Ovary (tissue), 10 donors: ENCODE measurements at places on chromosomes 16 and 17. TPM values are rescaled to one million over a fixed set of nuclear protein-coding genes. Genes with fewer than 3 reads are reported as not detected.

DNA sequence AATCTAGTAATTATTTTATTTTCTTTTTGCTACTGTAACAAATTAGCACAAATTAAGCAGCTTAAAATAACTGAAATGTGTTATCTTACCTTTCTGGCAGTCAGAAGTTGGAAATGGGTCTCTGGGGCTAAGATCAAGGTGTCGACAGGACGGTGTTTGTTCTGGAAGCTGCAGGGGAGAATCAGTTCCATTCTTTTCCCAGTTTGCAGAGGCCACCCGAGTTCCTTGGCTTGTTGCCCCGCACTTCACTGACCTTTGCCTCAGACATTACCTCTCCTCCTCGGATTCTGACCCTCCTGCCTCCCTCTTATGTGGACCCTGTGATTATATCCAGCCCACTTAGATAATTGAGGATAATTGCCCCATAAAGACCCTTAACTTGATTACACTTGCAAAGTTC is 61.0 kb upstream of the MAF start:
- H3K4me1 ChIP-seq: no peaks in the 10 kb centered on the region
- H3K27ac ChIP-seq: no peak overlapping the region
- no peaks in the 10 kb centered on the region for H3K27me3 ChIP-seq
- H3K4me3 ChIP-seq: no peak overlapping the region
- no peak for DNase-seq

GRCh38 chr17:30249460-30249859 is 14.0 kb upstream of the SLC6A4 start:
- no peaks in the 10 kb centered on the region for H3K4me1 ChIP-seq
- no peak for DNase-seq
- H3K36me3 ChIP-seq: no peaks in the 10 kb centered on the region
- no peak overlapping the region for H3K4me3 ChIP-seq
- H3K27me3 ChIP-seq: no peaks in the 10 kb centered on the region

DNA sequence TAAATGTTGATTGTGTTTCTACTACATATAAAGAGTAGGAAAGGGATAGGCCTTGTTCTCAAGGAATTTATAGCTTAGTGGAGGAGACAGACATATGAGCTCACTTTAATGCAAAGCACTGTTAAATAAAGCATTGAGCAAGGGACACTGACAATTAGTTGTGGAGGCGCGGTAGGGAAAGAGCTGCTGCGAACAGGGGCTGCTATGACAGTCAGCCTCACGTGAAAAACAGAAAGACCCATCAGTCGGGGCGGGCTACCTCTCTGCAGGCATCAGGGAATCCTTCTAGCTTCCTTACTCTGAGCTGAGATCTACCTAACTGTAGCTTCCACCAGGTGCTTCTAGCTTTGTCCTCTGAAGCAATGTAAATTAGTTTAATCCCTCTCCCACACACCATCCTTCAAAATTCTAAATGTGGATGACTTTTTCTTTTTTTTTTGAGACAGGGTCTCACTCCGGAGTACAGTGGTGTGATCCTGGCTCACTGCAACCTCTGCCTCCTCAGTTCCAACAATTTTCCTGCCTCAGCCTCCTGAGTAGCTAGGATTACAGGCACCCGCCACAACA is 129.9 kb upstream of the ZFHX3 start:
- H3K27ac ChIP-seq: no peak overlapping the region
- H3K27me3 ChIP-seq: no peaks in the 10 kb centered on the region
- H3K4me3 ChIP-seq: no peak overlapping the region
- H3K36me3 ChIP-seq: no peaks in the 10 kb centered on the region

Gene AANAT
- not detected for total RNA-seq

- peaks cover 4% of the 10 kb centered on the region for H3K4me1 ChIP-seq
- no peaks in the 10 kb centered on the region for H3K27me3 ChIP-seq
- H3K36me3 ChIP-seq: no peaks in the 10 kb centered on the region
- DNase-seq: peak; percentile 26
- H3K27ac ChIP-seq: no peak overlapping the region
These were observed 89.1 kb upstream of the GNAO1 start for GRCh38 chr16:56102183-56102686.

- H3K27me3 ChIP-seq: no peaks in the 10 kb centered on the region
- H3K36me3 ChIP-seq: no peaks in the 10 kb centered on the region
- no peak overlapping the region for H3K4me3 ChIP-seq
- H3K27ac ChIP-seq: no peak overlapping the region
These were observed 18.5 kb upstream of the TOB1 start for GRCh38 chr17:50884439-50885311.

Gene NAGS
- total RNA-seq: 0.64 TPM

GRCh38 chr16:23317266-23317661 is 15.2 kb downstream of the SCNN1B start:
- H3K36me3 ChIP-seq: no peaks in the 10 kb centered on the region
- no peak for DNase-seq
- no peaks in the 10 kb centered on the region for H3K27me3 ChIP-seq
- H3K27ac ChIP-seq: no peak overlapping the region
- no peaks in the 10 kb centered on the region for H3K4me1 ChIP-seq
- H3K4me3 ChIP-seq: no peak overlapping the region

Gene ABCA6
- 81.8 TPM for total RNA-seq

GRCh38 chr17:56598466-56598865 is 5.0 kb downstream of the NOG start:
- H3K27me3 ChIP-seq: no peaks in the 10 kb centered on the region
- no peak overlapping the region for H3K4me3 ChIP-seq
- DNase-seq: no peak
- peaks cover 10% of the 10 kb centered on the region for H3K4me1 ChIP-seq
- no peaks in the 10 kb centered on the region for H3K36me3 ChIP-seq

- no peak overlapping the region for H3K4me3 ChIP-seq
- no peaks in the 10 kb centered on the region for H3K36me3 ChIP-seq
- no peaks in the 10 kb centered on the region for H3K4me1 ChIP-seq
- H3K27me3 ChIP-seq: no peaks in the 10 kb centered on the region
These were observed 1.6 kb downstream of the PRSS41 start for GRCh38 chr16:2799859-2800226.

Gene WSCD1
- total RNA-seq: 1.7 TPM

- H3K27me3 ChIP-seq: no peaks in the 10 kb centered on the region
- no peak for DNase-seq
- no peak overlapping the region for H3K4me3 ChIP-seq
These were observed 148.7 kb downstream of the KCNJ2 start for GRCh38 chr17:70318051-70318450.

GRCh38 chr17:9330611-9331271 is 244.9 kb downstream of the STX8 start:
- H3K27me3 ChIP-seq: no peaks in the 10 kb centered on the region
- no peak overlapping the region for H3K27ac ChIP-seq
- H3K4me1 ChIP-seq: no peaks in the 10 kb centered on the region
- no peaks in the 10 kb centered on the region for H3K36me3 ChIP-seq

Gene PLD2
- 53.3 TPM for total RNA-seq

DNA sequence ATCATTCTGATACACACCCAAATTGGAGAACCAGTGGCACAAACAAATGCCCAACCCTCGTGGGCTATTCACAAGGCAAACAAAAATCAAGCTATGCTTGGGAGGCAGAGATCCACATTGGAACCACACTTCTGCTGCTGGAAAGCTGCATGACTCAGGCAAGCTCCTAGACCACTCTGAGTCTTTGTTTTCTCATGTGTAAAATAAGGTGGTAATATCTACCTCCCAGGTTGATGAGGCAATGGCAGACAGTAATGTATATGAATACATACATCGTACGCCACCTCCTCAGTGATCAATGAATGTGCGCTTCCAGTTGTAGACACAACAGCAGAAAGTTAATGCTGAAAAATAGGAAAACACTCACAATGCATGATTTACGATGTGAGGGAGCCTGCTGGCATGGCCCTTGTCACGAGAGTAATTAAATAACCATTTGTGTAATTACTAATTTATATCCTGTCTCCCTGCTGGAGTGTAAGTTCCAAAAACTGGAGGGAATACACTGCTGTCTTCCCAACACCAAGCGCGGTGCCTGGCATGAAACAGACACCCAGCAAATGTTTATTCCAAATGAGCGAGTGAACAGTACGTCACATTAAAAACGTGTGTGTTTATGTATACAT is 69.9 kb upstream of the HSBP1 start:
- DNase-seq: no peak
- H3K4me3 ChIP-seq: no peak overlapping the region
- no peaks in the 10 kb centered on the region for H3K4me1 ChIP-seq
- no peak overlapping the region for H3K27ac ChIP-seq
- no peaks in the 10 kb centered on the region for H3K27me3 ChIP-seq
- no peaks in the 10 kb centered on the region for H3K36me3 ChIP-seq
